Effector memory CD8-positive, alpha-beta T cell (primary cell): ENCODE measurements at places on chromosomes 2 and 18.

DNA sequence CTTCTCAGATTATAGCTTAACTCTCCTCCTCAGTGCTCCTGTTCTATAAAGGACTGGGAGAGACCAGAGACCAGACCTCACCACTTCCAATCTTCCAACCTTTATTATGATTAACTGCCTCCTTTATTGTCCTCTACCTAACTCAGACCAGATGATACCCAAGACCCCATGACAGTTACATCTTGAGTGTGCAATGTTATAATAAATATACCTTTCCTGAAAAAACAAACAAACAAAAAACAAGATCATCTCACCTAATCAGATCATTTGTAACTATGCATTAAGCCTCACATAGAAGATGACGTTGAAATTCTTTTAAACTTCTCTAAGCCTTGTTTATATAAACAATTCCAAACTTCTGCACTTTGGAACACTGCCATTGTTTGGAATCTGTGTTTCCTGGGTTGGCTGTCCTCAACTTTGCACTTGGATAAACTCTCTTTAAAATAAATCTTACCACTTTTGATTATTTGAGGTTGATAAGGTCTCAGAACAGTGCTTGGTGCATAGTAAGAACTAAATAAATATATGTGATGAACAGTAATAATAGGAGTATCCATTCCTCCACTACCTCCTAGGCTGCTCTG is 342.7 kb downstream of the TDRD15 start:
- DNase-seq, result no peak

GRCh38 chr2:239666855-239667376 is 266.1 kb upstream of the HDAC4 start:
- no peak for DNase-seq

- no peak for DNase-seq
Measured at GRCh38 chr18:25561918-25562317, 210.0 kb upstream of the ZNF521 start.

DNA sequence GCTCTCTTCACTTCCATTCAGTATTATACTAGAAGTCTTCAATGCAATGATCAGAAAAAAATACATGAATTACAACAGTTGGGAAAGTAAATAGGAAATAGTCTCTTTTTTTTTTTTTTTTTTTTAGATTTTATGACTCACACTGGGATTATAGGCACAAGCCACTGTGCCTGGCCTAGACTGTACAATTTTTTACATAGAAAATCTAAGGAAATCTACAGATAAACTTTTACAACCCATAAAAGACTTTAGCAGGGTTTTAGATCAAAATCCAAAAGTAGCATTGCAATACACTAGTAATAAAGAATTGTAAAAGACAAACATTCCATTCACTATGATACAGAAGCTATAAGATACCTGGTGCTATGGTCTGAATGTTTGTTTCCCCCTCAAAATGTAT is 39.0 kb downstream of the CFAP221 start:
- DNase-seq, result no peak

GRCh38 chr2:41865263-41865662 is 182.6 kb upstream of the PKDCC start:
- no peak for DNase-seq

DNA sequence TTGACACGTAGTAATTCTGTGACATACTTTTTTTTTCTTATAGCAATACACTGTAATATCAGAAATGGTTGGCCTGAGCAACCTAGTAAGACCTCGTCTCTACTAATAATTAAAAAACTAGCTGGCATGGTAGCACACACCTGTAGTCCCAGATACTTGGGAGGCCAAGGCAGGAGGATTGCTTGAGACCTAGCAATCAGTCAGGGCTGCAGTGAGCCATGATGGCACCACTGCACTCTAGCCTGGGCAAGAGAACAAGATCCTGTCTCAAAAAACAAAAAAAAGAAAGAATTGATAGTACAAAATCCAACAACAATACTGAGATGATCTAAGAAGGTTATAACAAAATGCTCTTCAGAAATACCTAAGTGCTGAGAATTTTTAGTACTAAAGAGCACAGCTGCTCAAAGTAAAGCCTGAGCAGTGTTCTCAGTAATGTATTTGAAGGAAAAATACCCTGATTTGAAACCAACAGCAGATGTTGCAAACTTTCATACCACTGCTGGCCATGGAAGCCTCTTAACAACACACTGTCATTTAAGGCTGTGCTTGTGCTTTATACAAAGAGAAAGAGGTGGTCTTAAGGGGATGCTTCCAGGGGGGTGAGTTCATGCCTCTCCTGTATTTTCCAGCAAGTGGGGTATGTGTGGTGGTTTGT is 132.6 kb upstream of the CDCA7 start:
- DNase-seq, result no peak

DNA sequence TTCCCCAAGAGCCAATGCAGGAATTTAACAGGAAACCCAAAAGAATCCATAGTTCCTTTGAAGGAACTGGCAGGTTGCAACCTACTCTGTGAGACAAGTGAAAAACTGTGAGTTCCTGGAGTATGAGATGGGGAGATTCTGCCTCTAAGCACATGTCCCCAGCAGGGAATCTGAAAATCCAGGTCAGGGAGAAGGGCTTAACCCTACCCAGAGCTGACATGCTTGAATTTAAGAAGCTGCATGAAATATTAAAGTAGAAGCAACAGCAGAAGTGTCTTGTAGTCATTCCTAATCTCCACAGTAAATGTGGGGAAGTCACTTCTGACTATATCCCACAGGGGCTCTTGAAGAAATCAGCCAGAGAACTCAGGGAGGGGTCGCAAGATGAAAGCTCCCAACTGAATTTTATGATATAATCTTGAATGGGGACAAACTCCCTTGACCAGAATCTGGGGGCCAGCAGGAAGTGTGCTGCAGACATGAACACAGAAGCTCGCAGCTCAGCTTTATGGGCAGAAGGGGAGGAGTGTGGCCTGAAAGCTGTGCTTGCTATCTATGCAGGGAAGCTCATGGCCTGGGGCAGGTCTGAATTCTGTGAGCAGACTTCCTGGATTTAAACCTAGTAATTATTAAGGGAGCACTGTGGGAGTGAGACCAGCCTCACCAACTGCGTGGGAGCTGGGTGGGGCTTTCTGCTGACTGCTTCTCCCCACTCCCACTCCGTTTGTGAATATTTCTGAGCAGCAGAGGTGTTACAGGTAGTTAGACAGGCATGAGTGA is 184.1 kb upstream of the KYNU start:
- no peak for DNase-seq

DNA sequence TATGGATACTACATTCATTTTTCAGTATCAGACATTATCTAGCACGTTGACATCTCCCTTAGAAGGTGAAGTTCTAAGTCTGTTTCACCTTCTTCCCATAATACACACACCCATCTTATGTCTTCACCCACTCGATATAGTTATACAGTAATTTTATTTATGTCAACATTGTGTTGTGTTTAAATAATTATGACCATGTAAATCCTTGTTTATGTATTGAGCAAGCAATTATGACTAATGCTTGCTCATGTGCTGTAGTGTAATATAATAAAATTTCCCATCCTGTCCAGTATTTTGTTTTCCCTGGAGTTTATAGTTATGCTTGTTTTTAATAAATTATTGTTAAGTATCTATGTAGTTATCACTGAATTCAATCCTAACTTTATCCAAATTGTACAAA is 163.2 kb downstream of the MTX2 start:
- DNase-seq, result no peak

DNA sequence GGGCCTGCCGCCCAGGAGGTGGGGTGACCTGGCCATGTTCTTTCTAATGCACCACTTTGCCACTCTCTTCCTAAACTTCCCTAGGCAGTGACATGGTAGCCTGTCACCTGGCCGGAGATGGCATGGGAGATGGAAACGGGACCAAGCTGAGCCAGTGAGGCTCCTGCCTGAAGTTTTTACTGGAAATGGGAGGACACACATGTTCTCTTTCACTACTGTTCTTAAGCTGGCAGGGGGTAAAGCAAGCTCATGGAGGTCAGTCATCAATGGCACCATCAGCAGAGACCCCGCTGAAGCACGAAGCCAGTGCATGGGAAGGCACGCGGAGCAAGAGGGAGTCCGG is 50.7 kb downstream of the ATIC start:
- DNase-seq, result no peak

DNA sequence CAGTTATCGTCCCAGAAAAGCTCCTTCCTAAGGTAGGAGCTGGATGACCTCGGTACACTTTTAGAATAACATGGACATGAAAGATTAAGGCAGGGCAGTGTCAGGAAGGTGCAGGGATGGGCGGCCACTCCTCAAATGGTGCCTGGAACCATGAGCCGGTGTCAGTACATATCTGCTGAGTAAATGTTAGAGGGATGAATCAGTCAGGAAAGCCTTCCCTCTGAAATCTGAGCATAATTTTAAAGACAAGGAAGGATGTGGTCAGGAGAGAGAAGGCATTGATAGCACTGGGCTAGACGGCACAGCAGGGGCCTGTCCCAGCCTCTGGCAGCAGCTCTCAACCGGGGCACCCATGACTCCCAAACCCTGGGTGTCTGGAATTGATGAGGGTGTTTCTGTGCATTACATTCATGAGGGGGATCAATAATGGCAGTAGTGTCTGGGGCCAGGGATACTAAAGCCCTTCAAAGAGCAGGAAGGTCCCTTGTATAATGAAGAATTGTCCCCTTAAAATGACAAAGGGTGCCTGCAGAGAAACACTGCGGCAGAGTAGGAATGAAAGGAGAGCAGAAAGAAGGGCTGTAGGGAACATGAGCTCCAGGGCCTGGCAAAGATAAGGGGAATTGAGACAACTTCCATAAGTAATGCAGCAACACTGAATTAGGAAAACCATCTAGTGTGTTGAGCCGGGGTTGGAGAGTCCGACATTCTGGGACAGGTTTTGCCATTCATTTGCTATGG is 162.3 kb upstream of the REV1 start:
- no peak for DNase-seq

DNA sequence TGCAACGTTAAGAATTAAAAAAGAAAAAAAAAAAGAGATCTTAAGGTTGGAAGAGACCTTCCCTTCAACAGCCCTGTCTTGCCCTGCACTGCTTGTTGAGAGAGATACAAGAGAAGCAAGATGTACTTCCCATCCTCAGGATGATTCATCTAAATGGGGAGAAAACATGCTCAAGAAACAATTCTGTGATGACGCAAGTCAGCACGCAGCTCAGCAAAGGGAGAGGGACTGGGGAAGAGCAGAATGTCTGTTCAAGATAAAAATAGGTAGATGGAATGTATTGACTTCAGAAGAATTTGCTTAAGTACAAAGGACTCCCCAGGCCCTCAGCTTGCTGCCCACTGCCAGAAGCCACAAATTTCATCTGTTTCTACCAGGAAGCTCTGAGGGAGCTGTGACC is 198.2 kb upstream of the SPRED2 start:
- no peak for DNase-seq

GRCh38 chr2:128585706-128586105 is 267.0 kb upstream of the HS6ST1 start:
- DNase-seq, result no peak

DNA sequence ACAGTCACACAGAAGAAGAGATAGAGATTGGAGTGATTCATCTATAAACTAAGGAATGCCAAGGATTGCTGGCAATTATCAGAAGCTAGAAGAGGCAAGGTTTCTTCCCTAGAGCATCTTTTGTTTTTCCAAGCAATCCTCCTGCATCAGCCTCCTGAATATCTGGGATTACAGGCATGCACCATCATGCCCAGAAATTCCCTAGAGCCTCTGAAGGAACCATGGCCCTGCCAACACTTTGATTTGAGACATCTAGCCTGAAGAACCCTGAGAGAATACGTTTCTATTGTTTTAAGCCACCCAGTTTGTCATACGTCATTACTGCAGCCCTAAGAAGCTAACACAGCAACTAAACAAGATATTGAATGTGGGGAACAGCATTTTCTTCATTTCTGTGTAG is 525.0 kb downstream of the ERBB4 start:
- no peak for DNase-seq
